Islet precursor cell (in vitro differentiated cells): ENCODE measurements at places on chromosomes 13 and 19.

DNA sequence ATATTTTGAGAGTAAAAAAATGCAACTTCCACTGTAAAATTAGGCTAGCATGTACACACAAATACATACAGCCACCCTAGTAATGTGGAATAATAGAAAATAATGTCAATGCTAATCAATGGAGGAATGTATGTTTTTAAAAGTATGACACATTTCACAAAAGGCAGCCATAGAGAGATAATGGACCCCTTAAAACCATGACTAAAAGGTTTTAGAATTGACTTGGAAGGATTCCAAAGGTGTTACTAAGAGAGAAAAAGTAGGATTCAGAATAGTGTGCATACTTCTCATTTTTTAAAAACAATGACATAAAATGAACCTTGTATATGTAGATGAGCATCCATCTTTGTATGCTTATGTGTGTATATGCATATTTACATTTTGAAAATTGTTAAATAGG lies 597.9 kb upstream of the PCDH9 start:
- DNase-seq, result no peak

GRCh38 chr19:15291089-15291488 lies 41.2 kb downstream of the BRD4 start:
- DNase-seq, result no peak

- DNase-seq, result peak; percentile 95
These were observed 7.3 kb upstream of the HOOK2 start for GRCh38 chr19:12782424-12783290.

DNA sequence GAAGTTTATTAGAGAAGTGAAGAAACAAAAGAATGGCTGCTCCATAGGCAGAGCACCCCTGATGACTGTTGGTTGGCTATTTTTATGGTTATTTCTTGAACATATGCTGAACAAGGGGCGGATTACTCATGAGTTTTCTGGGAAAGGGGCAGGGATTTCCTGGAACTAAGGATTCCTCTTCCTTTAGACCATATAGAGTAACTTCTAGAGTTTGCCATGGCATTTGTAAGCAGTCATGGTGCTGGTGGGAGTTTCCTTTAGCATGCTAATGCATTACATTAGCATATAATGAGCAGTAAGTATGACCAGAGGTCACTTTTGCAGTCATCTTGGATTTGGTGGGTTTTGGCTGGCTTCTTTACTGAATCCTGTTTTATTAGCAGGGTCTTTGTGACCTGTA lies 38.7 kb upstream of the PCDH8 start:
- peak; percentile 5 for DNase-seq

DNA sequence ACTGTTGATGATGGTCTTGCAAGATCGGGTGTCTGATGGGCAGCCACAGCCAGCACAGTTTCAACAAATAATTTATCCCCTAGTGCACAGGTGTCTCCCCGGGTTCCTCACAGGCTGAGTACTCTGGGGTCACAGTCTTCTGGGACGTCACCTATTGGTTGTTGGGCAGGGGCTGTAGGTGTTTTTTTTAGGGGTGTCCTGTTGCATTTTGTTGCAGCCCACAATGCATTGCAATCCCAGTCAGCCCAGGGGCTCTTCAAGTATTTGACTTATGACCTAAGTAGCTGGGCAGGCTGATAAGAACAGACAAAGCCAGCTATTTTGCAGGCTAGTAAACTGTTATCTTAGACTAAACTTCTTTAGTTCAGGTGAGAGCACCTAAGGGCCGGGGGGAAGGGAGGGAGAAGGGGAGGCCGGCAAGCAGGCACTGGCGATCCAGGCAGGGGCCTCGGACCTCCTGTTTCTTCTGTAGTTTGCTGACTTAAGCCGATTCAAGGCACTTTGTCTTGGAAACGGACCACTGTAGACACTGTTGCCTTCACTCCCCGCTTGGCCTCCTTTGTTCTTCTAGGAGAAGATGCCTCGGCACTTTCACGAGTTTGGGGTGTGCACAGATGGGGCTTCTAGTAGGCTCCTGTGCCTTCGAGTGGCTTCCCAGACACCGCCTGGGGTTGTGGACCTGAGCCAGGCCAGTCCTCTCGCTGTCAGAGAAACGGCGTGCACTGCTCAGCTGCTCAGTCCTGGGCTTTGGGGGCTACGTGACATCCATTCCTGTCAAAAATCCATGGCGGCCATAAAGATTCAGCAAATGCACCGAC lies 33.9 kb upstream of the GRTP1 start:
- peak; percentile 64 for DNase-seq

GRCh38 chr19:16836115-16837034 lies 7.2 kb downstream of the SIN3B start:
- DNase-seq, result no peak
